ENCODE measurements at places on chromosomes 11 and 22.

- DNase-seq, result no peak
Measured at GRCh38 chr11:68270196-68271022, 1.4 kb downstream of the C11orf24 start.

- DNase-seq, result no peak
Measured at GRCh38 chr11:10900681-10901415, 43.0 kb upstream of the ZBED5 start.

- no peak for DNase-seq
Measured at GRCh38 chr11:110095554-110095953, 2.4 kb downstream of the ZC3H12C start.

DNA sequence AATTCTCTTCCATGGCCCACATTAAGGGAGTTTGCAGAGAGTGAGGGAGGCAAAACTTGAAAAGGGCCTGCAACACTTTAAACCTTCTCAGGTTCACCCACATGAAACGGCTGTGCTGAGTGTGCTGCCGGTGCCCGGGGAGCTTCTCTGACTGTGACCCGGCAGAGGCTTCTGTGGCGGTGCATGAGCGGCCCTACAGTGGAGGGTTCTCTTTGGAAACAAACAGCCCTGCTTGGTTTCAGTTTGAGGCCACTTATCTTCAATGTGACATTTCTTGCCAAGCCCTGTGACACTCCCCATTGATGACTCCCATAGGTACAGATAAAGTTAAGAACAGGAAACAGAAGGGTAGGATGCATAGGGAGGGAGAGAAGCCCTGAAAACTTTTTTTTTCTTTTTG, 31.8 kb downstream of the FAM118A start:
- no peak for DNase-seq

DNA sequence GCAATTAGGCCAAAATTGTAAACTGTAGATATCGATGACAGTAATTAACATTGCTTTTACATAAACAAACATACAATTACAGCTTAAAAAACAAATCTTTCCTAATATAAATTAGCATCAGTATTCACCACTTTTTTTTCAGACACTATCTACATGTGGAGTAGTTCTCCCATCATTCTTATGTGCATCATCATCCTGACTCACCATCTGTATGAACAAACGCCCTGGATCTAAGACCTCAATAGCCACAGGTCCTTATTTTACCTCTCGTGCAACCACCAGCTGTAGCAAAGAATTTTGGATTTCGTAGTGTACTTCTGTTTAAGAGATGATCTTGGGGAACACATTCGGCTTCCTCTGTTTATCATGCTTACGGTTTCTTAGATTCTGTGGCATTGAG, 551.9 kb upstream of the KIRREL3 start:
- DNase-seq, result no peak

DNA sequence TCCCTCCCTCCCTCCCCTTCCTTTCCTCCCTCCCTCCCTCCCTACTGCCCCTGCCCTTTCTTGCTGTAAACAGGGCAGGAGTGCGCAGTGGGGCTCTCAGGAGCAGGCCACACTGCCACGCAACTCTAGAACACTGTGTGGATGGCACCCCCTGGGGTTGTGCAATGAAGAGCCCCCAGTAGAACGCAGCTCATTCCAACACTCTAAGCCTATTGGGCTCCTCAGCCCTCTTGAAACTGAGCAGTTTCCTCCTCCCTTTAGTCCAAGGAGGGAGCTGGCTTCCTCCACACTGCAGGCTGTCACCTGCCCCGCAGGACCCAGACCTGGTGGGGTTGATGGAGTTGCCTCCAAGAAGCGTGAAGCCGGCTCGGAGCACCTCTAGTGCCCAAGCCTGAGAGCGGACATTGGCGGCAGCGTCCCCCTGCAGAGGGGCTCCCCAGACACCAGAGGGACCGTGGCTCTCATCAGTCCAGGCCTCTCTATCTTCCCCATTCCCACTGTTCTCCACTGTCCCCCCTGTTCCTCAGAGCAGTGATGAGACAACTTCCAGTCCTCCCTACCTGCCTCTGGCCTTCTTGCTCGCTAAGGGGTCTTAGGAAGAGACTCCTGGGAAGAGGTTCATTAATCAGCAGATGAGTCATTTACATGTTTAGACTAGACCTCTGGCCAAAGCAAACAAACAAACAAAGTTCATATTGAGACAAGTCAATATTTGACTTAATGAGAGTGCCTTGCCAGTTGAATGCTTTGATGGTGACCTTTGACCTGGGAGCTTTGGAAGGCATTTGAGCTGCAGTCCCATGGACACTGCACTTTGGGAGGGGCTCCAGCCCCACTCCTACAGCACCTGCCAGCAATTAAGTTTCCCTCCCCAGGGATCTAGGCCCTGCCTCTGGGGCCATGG, 64.0 kb downstream of the RPUSD4 start:
- no peak for DNase-seq

GRCh38 chr11:69524991-69525411, 43.5 kb downstream of the LINC01488 start:
- no peak for DNase-seq

DNA sequence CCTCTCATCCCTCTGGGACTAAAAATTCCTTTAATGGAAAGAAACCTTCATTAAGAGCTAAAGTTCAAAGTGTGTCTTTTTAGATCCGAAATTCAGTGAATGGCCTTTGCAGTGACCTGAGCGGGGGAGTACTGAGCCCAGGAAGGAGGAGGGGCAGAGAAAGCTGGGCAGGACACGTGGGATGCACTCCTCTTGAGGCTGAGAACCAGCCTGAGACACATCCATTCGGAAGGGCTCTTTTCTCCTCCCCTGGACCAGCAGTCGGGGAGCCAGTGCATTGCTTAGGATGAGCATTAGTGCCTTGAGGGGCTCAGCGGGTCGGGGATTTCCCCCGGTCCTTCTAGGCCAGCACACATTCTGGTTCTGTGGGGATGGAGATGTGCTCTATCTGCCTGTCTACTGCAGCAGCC, 258.9 kb upstream of the B3GAT1 start:
- no peak for DNase-seq

DNA sequence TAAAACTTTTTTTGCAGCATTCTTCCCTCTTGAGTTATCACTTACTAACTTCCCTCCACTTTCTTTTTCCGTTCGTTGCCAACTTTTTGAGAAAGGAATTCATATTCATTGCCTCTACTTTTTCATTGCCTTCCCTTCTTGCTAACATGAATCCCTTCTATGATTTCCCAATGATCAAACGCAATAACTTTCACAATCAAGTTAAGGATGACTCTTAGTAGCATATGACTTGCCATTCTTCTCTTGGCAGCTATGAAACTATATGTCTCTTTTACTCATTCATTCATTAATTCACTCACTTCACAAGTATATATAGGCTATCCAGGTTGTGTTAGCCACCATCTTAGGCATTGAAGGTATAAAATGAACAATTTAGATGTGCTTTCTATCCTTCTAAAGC, 16.6 kb upstream of the ARHGAP20 start:
- DNase-seq, result no peak

GRCh38 chr22:50206599-50206998, 5.8 kb downstream of the SELENOO start:
- no peak for DNase-seq

GRCh38 chr22:20203552-20204201, 52.8 kb upstream of the CCDC188 start:
- no peak for DNase-seq

DNA sequence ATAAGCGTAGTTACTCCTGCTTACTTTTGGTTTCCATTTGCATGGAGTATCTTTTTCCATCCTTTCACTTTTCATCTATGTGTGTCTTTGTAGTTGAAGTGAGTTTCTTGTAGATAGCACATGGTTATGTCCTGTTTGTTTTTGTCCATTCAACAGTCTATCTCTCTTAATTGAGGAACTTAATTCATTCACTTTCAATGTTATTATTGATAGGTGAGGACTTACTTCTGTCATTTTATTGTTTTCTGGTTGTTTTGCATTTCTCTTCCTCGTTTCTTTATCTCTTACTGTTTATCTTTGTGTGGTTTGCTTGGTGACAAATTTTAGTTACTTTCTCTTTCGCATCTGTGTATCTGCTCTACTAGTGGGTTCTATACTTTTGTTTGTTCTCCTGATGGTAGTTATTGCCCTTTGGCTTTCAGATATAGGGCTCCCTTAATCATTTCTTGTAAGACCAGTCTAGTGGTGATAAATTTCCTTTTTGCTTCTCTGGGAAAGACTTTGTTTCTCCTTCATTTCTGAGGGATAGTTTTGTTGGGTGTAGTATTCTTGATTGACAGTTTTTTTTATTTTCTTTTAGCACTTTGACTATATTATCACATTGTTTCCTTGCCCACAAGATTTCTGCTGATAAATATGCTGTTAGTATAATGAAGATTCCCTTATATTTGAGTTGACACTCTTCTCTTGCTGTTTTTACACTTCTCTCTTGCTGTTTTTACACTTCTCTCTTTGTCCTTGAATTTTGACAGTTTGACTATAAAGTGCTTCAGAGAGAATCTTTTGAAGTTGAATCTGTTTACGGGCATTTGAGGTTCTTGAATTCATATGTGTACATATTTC, 9.0 kb upstream of the RAG1 start:
- DNase-seq, result no peak

DNA sequence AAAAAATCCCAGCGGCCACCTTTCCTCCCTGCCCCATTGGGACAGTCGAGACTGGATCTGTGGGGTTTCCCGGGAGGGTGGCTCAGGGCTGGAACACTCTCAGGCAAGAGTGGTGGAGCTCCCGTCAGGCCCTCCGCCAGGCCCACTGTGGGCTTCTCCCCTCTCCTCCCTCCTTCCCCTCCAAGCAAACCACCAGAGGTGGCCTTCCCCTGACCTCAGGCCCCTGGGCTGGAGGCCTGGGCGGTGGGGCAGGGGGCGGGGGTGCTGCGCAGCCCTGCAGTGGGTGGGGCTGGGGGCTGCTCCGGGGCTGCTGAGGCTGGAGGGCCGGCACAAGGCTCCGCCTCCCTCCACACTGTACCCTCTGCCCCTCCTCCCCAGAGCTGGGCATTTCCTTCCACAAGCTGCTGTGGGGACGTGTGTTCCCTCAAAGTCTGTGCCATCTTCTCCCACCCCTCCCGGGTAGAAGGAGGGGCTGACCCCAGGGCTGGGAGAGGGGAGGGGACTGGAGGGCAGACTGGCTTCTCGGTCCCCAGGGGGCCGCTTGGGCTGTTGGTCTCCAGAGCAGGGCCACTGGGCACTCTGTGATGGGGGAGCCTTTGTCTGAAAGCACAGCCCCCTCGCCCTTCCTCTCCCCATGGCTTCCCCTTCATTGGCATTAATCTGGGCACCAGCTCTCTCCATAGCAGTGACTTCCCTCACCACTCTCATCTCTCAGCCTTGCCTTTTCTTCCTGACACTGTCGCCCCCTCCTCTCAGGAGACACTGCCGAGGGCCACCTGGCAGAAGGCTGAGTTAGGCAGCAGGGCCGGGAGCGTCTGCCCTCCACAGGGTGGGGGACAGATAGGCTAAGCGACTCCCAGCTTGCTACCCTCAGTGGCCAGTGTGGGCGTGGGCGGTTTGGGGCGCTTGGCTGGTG, 7.1 kb downstream of the RCOR2 start:
- DNase-seq, result no peak

- no peak for DNase-seq
Measured at GRCh38 chr11:104549019-104549418, 349.2 kb downstream of the CASP12 start.

GRCh38 chr11:69352715-69353319, 58.9 kb downstream of the MYEOV start:
- no peak for DNase-seq

- DNase-seq, result no peak
Measured at GRCh38 chr22:26842103-26842502, 184.7 kb downstream of the MIAT start.

DNA sequence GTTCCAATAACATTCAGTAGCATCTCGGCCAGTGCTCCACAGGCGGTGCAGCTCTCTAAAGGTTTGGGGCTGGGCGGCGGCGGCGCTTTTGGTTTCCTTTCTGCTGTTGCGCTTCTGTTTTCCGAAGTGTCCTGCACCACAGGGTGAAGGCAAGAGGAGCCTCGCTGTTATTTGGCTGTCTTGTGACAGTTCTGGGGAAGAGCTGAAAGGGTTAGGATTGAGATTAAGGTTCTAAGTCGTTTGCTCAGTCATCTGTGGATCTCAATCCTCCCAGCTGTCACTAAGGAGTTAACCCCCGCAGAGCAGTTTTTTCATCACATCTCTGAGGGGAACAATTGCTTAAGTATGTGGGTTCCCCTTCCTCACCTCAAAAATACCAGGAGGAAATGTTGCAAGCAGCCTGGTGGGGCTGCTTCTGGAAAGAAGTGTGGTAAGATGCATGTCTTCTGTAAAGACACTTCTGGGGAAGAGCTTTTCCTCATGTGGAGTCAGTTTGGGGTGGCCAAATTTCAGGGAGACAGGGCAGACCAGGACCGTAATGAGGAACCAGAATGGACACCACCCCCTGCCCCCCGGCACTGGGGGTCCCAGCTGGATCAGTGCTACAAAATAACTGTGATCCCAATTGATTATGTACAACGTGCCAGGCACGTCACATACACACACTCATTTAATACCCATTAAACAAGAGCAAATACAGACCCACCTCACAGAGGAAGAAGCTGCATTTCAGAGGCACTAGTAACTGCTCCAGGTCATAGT, 14.2 kb downstream of the TMEM121B start:
- DNase-seq, result no peak

Data from activated CD4-positive, CD25-positive, alpha-beta regulatory T cell treated with anti-CD3 and anti-CD28 coated beads, Interleukin-2, amount 50 U/mL, for 16 hours (primary cell).